Lower leg skin (tissue), 4 donors: ENCODE measurements at places on chromosomes 2 and 18. TPM values are rescaled to one million over a fixed set of nuclear protein-coding genes. Genes with fewer than 3 reads are reported as not detected.

- no peak for DNase-seq
These were observed 22.6 kb upstream of the TBC1D8 start for GRCh38 chr2:101173707-101174295.

GRCh38 chr2:165902934-165903333 is 50.6 kb downstream of the TTC21B start:
- DNase-seq: no peak

DNA sequence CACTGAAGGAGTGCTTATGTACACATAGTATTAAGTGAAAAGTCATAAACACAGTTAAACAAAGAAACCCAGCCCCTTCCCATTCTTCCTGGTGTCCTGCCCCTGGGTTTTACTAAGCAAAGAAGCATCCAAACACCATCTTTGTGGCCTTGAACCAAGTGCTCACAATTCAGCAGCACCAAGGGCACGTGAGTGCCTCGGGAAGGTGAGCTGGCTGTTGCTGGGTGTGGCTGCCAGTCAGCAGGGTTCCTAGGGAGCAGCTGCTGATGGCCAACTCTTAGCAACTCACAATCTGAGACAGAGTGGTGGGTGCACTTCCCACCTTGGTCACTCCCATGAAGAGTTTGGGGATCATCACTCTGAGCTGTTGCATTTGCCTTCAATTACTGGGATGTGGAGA is 97.7 kb upstream of the PGAP1 start:
- DNase-seq: no peak

DNA sequence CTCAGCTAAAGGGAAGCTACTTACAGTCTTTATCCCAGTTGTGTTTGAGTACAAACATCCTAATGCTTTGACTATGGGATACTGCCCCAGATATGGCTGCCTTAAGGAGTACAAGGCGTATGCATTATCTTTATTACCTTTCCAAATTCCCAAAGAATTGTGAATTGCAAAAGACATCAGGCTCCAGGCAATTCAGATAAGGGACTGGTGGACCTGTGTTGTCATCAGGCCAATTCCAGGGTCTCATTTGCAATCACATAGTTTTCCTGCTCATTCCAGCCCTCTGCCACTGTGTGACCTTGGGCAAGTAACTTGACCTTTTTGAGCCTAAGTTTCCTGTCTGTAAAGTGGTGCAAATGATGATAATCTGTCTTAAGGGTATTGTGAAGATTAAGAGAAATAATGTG is 137.5 kb downstream of the FMNL2 start:
- peak; percentile 29 for DNase-seq

- DNase-seq: no peak
These were observed 313.0 kb upstream of the SLC39A10 start for GRCh38 chr2:195343942-195344530.

SPIRE1 gene
- total RNA-seq: 22.5 TPM
